Dermis microvascular lymphatic vessel endothelial cell (primary cell): ENCODE measurements at places on chromosomes 1 and 21. TPM values are rescaled to one million over a fixed set of nuclear protein-coding genes. Genes with fewer than 3 reads are reported as not detected.

DNA sequence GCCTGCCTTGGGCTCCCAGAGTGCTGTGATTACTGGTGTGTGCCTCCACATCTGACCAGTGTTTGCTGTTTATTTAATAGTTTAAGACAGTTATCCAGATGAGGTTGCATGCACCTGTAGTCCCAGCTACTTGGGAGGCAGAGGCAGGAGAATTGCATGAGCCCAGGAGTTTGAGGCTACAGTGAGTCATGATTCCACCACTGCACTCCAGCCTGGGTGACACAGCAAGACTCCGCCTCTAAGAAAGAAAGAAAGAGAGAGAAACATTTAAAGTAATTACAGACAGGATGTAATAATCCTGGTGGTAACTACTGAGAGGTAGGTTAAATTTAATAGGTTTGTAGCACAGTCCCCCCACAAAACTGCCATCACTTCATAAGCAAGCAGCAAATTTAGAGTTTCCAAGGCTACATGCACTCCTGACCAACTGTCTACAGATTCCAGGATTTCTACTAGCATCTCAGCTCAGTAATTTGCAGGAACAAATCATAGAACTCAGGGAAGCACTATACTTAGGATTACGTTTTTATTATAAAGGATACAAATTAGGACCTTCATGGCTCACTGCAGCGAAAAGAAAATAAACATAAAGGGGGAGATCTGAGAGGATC, 89.6 kb downstream of the PKN2 start:
- DNase-seq, result no peak

MAP3K7CL gene
- 2.0 and 3.3 TPM in 2 replicates for total RNA-seq

- DNase-seq, result no peak
Observed at GRCh38 chr21:27545754-27546349, 579.0 kb upstream of the ADAMTS5 start.

DNA sequence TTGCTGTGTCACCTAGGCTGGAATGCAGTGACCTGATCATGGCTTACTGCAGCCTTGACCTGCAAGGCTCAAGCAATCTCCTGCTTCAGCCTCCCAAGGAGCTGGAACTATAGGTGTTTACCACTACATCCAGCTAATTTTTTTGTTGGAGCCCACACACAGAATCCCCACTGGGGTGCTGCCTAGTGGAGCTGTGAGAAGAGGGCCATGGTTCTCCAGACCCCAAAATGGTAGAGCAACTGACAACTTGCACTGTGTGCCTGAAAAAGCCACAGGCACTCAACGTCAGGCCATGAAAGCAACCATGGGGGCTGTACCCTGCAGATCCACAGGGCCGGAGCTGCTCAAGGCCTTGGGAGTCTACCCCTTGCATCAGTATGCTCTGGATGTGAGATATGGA, 39.1 kb upstream of the PTPRC start:
- no peak for DNase-seq

DNA sequence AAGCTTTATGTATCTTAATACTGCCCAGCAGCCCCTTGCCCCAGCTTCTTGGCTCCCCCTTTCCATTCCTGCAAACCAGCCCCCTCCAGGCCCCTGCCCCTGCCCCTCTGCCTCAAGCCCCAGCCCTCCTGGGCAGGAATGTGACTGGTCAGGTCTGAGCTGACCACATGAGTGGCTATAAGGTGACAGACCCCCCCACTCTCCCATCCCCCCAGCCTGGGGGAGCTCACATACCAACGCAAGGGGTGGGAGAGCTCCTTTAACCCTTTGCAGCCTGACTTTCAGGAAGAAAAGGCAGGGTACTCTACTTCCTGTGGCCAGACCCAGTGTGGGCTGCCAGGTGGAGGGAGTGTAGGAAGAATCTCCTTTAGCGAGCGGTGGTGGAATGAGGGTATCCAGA, 33.2 kb downstream of the AHDC1 start:
- DNase-seq, result no peak

- no peak for DNase-seq
Observed at GRCh38 chr1:22953740-22954141, 18.9 kb downstream of the LACTBL1 start.

DNA sequence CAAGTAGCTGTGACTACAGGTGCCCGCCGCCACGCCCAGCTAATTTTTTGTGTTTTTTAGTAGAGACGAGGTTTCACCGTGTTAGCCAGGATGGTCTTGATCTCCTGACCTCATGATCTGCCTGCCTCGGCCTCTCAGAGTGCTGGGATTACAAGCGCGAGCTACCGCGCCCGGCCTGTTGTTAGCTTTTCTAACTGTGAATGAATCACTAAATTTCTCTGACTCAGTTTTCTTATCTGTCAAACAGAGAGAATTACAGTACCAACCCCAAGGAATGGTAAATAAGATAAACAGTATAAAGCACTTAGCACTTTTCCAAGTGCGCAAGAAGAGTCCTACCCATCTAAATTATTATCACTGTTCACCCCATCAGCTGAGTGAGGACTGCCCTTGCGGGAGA, 193.6 kb downstream of the VAV3 start:
- DNase-seq, result no peak

- DNase-seq, result no peak
Observed at GRCh38 chr1:184000321-184000720, 37.2 kb downstream of the COLGALT2 start.

RYR2 gene
- total RNA-seq, result 0.25 and 0.26 TPM in 2 replicates

DNA sequence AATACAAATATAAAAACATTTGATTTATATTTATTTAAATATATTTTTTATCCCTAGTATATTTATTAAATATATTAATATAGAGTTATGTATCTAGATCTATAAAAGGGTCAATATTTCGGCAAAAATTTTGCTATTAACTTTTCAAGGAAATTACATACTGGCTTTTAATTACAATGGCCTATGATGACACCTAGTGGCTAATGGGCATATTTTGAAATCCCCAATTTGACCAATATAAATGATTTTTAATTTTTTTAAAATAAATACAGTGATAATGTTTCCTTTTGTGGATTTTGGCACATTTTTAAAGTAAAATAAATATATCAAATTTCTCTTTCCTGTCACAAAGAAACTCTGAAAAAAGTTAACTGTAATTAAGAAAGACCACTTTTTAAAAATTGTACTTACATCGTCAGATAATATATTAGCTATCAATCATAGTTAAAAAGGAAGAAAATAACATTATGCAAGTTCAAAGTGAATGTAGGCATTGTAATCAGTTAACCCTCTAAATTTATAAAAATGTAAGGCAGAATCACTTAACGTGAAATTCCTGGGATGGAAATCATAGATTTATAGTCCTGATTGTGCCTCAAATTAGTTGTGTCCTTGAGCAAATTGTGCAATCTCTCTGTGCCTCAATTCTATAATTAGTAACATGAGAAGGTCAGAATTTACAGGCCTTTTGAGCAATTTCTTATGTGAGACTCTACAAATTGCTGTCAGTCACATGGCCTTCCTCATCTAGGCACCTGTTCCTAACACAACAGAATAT, 25.6 kb upstream of the RGS13 start:
- DNase-seq, result peak; percentile 27

- DNase-seq, result no peak
Observed at GRCh38 chr1:155529109-155529508, 33.5 kb downstream of the ASH1L start.

DNA sequence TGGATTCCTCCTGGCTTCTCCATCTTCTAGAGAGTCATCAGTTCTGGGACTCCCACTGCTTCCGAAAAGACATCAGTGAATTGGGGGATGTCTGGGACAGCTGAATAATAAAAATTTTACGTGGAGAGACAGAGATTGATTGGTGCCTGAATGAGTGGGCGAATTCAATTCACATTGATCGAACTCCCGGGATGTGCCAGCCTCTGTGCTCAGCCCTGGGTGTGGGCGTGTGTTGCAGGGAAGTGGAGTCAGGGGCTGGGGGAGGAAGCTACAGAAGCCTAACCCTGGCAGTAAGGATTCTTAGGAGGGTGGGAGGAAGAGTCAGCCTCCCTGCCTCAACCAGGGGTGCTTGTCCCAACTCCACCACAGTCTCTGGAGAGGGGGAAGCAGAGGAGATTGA, 18.0 kb upstream of the STUM start:
- DNase-seq, result no peak

OR2L13 gene
- not detected in 2 replicates for total RNA-seq

GPR3 gene
- total RNA-seq, result 0.39 and 0.51 TPM in 2 replicates

NBPF4 gene
- not detected in 2 replicates for total RNA-seq

TMEM81 gene
- total RNA-seq, result 0.77 and 1.1 TPM in 2 replicates

DNA sequence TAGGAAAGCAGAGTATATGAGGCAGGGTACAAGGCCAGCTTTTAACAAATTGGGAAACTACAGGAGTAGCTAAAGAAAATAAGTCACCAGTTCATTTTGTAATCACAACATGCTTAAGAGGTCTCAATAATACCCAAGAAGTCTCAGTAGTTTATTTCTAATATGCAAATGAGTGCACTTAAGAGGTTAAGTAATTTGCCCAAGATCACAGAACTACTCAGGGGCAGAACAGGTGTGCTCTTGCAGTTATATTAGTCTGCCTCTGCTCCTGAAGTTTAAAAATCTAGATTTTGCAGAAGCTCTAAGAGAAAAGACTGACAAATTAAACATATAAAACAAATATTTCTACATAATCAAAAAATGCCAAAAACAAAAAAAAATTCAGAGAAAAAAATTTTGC, 6.9 kb downstream of the EPS15 start:
- no peak for DNase-seq

ANGPTL7 gene
- not detected in 2 replicates for total RNA-seq
